ENCODE measurements at places on chromosomes 2 and 18.

DNA sequence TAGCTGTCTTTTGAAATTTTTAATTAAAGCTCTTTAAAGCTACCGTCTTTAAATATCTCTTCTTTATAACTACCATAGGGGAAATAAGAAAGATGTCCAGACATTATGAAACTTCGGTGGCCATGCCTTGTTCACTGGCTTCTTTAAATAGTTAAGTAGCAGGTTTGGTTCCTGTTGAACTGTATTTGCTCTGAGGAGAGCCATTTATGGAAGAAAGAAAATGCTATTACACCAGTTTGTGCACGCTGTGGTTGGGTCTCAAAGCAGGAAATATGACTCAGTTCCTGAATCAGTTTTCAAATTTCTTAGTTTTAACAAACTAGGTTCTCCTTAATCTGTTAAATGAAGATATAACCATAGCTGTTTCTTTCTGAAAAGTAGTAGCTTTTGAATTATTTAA is 12.2 kb downstream of the ARPC2 start:
- peak; percentile 91 for DNase-seq

DNA sequence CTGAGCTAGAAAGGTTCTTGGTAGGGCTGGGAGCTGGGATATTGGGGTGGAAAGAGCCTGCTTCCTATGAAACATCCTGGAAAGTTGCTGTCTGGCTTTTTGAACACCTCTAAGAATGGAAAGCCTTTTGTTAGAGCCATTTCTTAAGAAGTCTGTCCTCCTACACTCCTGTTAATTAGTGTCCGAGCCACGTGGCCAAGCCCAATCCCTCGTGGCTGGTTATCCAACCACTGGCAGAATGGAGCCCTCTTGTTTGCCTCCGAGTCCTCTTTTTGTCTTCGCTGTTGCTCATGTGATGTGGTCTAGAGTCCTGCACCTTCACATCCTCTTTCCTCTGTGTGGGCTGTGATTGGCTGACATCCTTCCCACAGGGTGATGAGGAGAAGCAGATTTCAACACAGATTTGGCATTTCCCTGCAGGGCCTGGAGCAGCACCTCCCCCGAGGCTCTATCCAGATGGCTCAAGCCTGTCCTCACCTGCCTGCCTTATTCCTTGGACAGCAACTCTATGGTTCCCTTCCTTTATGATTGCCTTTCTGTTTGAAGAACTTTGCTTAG is 8.2 kb upstream of the TOGARAM2 start:
- no peak for DNase-seq

GRCh38 chr2:31296641-31297287 is 62.8 kb downstream of the EHD3 start:
- DNase-seq, result no peak

GRCh38 chr18:54239601-54240000 is 15.1 kb upstream of the MBD2 start:
- DNase-seq, result no peak

DNA sequence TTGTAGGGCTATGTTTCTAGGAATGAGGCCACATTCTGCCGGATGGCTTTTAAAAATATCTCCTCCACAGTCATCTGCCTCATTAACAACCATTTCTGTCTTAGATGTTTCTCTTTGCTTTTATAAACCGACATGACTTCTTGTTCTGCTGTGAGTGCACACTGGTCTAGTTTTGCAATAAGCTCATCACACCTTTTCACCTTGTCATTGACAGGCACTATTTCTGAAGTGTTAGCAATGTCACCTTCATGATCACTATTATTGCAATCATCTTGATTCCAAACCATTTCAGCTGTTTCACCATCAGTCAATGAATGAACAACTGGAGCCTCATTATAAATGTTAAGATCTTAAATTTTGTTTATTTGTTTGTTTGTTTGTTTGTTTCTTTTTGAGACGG is 523.7 kb upstream of the DSEL start:
- no peak for DNase-seq

GRCh38 chr18:3839581-3839981 is 389.6 kb downstream of the TGIF1 start:
- DNase-seq, result no peak

- no peak for DNase-seq
These were observed 205.8 kb downstream of the NDUFA10 start for GRCh38 chr2:239819091-239819973.

DNA sequence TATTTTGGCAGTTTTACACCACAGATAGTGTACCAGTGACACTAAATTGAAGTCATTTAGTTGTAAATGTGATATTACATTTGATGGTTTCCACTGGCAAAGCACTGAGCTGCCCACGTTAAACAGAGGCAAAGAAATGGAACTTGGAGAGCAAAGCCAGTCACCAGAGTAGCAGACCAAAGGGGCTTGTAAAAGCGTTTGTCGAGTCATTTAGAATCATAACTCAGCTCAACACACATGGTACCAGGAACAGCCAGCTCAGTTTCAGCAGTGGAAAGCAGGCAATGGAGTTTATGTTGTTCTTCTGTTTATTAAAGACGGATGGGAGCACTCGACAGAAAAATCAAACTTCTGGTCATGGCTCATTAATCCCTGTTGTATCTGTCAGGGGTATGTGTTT is 91.2 kb downstream of the POU3F3 start:
- DNase-seq, result no peak

DNA sequence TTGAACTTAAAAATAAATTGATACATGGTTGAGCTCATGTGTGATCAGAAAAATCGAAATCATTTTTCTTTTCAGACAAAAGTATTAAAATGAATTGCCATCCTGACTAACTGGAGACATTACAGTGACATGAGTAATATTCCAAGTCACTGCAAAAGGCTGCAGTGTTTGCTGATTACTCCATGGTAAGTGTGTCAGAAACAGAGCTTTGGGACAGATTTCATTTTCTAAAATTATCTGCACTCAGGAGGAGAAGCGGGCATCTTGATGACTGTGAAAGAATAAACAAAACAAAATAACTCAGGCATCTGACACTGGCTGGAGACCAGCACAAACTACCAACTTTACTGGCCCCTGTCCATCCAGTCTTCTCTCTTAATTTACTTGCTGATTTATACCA is 312.3 kb upstream of the PIK3C3 start:
- DNase-seq, result no peak

DNA sequence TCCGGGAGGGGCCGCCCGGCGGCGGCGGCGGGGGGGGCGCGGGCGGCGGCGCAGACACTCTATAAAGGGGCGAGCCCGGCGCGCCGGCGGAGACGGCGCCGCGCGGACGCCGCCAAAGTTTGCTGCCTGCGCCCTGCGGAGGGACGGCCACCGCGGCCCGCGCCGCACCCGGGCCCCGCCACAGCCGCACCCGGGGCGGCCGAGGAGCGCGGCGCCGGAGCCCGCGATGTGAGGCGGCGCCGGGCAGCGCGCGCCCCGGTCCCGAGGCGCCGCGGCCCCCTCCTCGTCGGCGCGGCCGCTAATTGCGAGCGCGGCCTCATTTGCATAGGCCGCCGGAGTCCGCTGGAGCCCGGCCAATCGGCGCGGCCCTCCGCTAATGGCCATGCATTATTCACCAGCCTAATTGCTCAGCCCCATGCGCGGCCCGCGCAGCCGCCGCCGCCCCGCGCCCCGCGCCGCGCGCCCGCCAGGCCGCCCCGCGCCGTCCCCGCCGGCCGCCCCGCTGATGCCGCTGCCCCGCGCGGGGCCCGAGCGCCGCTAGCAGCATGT is at the start of gene SALL3:
Gene SALL3 (plus strand): TSS at position 89 of the 549 bp plus-strand sequence. CDS start 457 bp downstream, at position 546.
- DNase-seq, result no peak

DNA sequence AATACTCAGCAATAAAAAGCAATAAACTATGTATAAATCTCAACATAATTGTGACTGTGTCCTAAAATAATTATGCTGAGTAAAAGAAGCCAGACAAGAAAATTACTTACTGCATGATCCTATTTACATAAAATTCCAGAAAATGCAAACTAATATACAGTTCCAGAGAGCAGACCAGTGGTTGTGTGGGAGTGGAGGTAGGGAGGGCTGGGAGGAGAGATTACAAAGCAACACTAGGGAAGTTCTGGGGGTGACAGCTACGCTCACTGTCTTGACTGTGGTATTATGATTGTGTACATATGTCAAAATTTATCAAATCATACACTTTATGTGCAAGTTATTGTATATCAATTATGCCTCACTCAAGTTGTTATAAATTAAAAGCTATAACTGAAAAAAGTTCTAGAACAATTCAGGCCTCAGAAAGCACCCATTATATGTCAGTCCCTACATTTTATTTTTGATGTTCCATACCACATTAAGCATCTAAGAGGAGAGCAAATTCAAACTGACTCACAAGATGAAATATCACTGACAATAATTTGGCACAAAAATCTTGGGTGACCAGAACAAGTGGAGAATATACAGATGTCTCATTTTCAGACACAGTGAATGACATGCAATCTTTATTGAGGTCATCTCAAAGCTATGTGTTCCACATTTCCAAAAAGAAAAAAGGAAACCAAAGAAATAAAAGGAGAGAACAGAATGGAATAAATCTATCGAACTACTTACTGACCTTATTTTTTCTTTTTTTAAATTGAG is 85.1 kb downstream of the ANTXR1 start:
- peak; percentile 65 for DNase-seq

GRCh38 chr2:9613291-9613690 is 17.5 kb downstream of the YWHAQ start:
- peak; percentile 68 for DNase-seq

DNA sequence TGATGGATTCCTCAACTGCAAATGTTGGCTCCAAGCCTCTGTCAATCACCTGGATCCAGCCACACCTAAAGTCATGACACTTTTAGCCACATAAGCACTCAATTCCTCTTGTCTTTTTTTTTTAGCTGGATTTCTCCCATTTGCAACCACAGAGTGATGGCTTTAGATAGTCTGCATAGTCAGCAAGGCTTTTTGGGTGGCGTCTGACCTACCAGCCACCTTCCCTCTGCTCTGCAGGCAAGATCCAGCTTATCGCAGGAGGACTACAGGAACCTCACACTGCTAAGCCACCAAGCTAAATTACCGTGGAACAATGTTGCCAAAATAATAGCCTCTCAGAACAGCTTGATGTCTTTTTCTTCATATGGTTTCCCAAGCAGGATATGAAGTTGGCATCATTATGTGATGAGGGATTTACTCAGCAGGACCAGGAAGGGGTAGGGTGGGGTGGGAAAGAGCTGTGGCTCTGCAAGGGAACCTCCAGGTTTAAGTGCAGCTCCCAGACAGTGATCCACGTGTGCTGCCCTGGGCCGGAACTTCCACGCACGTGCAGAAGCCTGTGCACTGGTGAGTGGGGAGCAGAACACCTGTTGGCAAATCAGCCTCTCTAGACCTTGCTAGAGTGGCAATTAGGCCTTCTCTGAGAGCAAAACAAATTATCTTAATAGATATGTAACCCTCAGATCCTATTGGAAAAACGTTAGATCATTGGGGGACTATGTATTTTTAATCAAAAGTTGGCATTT is 170.6 kb upstream of the NCK2 start:
- DNase-seq, result no peak

GRCh38 chr2:232982926-232983668 is 30.0 kb downstream of the NGEF start:
- DNase-seq, result no peak

- peak; percentile 30 for DNase-seq
These were observed 17.0 kb upstream of the CIDEA start for GRCh38 chr18:12236934-12237832.

DNA sequence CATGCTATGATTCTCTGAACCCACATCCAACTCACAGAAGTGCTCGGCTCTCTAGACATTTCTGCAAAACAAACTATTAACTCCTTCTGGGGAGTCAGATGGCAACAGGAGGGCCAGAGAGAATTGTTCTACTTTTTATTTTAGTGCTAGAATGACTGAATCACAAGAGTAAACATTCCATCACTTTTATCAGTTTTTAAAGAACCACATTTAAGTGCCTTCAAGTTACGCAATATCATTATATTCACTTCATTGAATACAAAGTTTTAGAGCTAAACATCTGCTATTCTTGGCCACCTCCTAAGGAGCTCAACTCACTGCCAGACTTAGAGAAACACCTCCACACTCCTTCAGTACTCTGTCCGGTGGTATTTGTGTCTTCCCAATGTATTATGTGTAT is 22.4 kb downstream of the B4GALT6 start:
- peak; percentile 71 for DNase-seq

- DNase-seq, result no peak
These were observed 55.2 kb downstream of the EMX1 start for GRCh38 chr2:72972352-72973136.

DNA sequence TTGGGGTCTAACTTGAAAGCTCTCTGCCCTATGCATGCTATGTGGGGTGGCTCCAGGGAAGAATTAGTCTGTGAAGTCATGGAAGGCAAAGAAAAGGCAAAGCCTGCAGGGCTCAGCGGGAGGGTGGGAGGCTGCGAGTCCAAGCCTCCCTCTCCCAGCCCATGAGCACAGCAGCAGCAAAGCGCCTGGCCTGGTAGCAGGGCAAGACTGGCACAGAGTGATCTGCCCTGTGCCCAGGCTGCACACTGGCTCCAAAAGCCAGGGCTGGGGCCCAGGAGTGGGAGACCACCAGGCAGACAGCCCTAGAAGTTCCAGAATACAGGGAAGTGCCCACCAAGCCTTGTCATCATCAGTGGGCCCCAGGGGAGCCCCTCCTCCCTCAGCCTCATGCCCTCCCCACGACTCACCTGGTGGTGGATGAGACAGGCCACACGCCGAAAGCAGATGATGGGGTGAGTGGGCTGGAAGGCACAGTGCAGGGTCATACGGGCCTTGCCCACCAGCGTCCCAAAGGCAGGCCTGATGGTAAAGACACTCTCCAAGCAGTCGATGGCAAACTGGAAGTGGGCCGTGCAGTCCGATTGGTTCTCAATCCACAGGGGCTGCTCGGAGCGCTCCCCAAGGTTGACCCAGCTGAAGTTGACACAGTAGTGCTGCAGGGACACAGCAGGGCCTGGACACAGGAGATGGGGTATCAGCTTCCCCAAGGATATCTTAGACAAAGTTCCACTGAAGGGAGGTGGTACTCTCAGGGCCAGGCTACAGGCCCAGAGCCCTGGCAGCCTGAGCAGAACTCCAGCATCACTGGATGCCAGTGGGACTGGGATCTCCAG is 12.1 kb downstream of the CFAP65 start:
- DNase-seq, result no peak

- no peak for DNase-seq
These were observed 82.9 kb downstream of the NFATC1 start for GRCh38 chr18:79478484-79479115.

- DNase-seq, result no peak
These were observed 677.4 kb upstream of the HS6ST1 start for GRCh38 chr2:128996078-128996477.

DNA sequence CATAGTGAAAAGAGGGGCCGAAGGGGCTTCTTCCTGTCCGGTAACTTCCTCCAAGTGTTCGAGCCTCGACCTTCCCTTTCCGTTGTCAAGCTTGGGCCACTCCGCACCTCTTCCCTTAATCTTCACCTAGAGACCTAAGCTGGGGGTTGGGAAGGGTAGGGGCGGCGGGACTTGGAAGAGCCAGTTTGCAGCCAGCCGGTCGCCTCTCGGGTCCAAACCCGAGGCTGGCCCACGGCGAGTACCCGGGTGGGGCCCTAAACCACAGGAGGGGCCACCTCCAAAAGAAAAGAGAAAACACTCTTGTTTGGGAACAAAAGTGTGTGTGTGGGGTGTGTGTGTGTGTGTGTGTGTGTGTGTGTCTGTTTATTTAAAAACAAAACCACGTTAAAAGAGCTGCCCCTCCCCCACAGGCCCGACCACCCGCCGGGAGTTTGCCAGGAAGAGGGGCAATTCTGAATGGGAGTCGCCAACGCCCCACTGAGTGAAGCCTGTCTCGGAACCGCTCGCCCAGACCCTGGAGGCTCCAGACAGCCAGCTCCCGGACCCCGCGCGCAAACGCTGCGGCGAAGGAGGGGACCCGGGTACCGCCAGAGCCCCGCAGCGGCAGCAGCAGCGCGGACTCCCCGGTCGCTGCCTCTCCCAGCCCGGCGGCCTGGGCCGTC is 488 bp upstream of the RHOB start:
- no peak for DNase-seq

- no peak for DNase-seq
These were observed 826.8 kb downstream of the TRIB2 start for GRCh38 chr2:13543550-13543949.
